ENCODE measurements at places on chromosomes 11 and 22.

DNA sequence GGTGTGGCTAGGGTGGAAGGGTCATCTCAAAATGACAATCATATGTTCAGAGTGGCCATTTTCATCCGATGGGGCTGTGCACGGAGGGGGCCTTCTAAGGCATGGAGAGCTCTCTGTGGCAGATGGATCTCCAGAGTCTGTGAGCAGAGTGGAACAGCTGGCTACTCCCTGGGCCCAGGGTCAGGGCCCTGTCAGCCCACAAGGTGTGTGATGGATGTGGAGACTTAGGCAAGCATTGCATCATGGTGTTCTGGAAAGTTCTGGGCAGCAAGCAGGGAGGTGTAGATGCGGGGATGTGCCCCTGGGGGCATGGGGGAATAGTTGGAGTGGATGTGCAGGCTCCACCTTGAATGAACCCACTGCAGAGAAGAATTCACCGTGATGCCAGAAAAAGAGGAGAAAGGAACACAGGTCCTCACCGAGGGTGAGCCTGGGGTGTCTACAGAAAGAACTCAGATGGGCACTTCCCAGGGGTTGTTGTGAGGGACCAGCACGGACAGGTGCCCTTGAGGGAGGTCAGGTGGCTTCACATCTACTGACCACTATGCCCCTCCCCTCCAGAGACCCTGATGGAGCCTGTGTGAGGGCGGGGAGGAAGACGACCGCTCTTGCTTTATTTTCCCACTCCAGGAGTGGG, 51.1 kb downstream of the CHRDL2 start:
- peak; percentile 2 for DNase-seq

- no peak for DNase-seq
Measured at GRCh38 chr22:26324150-26324549, 104.9 kb upstream of the ASPHD2 start.

GRCh38 chr11:29628609-29629008, 388.2 kb downstream of the KCNA4 start:
- DNase-seq, result no peak

DNA sequence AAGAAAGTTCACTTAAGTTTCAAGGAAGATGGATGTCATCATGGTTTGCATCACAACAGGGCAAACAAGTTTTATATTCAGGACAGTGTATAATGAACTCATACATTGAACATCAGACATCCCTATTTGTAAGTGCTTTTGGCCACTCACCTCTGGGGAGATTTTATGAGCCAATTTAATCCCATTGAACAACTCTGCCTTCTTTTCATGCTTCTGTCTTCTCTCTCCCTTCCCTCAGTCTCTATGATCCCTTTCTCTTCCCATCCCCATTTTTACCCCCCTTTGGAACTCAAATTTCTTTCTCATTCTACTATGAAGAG, 234.3 kb upstream of the POU2AF2 start:
- no peak for DNase-seq

DNA sequence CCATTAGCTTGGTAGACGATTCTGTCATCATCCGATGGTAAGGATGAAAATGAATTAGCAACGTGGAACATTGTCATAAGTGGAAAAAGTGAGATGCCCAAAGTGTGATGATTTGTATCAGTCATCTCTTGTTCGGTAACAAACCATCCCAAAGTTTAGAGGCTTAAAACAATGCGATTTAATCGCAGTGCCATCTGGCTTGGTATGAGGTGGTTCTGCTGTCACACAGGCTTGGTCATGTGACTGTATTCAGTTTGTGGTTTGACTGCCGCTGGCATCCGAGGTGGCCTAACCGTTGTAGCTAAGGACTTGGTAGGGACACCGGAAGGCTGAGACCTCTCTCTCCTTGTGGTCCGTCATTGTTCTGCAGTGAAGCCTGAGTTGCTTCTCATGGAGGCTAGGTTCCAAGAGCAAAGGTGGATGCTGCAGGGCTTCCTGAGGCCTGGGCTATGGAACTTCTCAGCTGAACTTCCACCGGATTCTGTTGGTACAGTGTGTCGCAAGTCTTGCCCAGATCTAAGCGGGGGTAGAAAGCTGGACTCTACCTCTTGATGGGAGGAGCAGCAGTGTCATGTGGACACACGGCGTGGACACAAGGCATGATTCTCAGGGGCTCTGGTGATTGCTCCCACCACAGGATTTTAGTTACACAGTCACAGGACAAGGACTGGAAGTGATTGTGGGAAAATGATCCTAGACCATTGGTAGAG, 36.3 kb downstream of the BCR start:
- DNase-seq, result no peak

DNA sequence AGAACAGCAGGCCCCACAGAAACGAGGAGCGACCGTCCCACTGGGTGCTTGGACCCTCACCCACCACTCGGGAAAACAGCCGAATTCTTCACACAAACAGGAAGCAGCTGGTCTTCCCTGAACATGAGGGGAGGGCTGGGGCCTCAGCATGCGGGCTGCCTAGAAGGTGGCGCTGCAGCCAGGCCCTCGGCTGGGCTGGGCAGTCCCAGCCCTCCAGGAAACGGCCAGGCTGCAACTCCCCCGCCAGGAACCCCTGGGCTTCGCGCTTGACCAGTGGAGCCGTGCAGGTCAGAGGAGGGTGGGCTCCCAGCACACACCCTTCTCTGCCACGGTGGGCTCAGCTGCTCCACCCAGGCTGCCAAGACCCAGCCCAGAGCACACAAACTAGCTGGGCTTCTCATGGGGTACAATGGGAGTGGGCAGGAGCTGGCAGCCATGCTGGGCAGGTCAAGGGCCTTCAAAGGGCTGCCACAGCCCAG, 29.6 kb downstream of the IGF2 start:
- peak; percentile 40 for DNase-seq

- no peak for DNase-seq
Measured at GRCh38 chr11:27603376-27603990, 96.8 kb downstream of the BDNF start.

DNA sequence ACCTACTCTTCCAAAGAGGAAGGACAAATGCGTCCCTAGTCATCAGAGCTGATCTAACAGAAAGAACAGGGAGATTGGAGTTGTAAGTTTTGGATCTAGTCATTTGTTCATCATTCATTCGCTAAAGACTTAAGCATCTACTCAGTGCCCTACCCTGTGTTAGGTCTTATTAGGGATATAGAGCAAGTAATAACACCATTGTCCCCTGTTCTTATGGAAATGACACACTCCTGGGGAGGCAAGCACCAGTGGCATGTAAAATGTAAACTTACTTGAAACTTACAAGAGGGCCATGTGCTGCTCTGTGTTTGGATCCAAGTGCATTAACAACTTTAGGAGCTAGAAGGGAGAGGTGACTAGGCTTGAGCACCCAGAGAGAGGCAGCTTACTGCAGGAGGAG, 61.9 kb downstream of the P4HA3 start:
- no peak for DNase-seq

DNA sequence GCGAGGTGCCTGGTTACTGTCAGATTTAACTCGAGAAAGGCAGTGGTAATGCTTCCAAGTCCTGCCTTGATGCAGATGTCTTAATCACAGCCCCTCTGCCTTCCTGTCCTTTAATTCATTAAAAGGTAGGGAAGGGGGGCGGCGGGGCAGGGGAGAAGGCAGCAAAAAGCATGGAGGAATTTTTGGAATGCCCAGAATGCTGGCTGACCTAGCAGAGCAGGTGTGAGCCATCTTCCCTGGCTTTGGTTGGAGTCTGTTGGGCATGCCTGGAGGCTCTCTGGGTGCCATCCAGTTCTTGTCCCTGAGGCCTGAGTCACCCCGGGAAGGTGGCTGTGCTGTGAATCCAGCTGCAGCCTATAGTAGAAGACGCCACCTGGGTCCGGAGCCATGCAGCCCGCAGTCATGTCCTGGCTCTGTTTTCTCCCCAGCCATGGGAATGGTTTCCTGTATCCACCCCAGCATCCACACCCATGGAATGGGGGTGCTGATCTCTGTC, 15.6 kb downstream of the KIAA1671 start:
- peak; percentile 29 for DNase-seq

DNA sequence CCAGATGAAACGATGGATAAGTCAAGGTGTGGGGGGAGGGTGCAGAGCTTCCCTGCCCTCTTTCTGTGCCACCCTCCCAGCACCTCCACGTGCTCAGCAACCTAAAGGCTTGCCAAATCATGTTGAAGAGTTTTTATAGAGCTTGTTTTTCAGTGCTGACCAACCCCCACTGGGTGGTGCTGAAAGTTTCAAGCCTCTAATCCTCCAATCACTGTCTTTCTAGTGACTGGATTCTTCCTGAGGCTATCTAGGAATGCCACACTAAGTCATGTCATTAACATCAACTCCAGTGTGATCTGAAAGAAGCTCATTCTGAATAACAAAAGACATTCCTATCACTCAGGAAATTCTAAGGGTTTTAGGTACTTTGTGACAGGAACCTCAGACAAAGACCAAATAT, 382.6 kb downstream of the DYNC2H1 start:
- DNase-seq, result no peak

- no peak for DNase-seq
Measured at GRCh38 chr11:94910270-94910669, 63.1 kb downstream of the CWC15 start.

DNA sequence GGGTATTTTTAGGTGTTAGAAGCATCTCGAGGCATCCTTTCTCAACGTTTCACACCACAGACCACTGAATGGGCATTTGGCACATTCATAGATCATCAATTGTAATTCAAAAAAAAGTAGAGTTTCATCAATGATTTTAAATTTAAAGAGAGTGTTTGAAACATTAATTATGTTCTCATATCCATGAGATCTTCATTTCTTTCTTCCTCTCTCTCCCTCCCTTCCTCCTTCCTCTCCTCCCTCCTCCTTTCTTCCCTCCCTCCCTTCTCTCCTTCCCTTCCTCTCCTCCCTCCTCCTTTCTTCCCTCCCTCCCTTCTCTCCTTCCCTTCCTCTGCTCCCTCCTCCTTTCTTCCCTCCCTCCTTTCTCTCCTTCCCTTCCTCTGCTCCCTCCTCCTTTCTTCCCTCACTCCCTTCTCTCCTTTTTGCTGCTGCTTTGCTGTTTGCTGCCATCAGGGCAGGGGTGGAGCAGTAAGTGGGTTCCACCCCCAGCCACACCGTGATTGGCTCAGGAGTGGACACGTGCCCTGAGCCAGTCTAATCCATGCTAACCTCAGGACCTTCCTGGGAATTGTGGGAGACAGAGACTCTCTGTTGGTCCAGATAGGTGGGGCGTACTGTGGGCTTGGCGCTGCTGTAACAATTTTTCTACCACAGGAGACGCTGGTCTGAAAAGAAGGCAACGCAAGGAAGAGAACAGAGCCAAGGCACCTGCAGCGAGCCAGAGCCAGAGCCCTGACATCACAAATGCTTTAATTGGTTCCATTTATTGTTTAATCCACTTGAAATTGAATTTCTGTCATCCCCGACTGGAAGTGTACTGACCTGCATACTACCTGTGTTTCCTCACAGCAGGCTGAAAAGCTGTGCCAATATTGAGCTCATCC, 33.7 kb upstream of the APOBEC3A start:
- peak; percentile 66 for DNase-seq

DNA sequence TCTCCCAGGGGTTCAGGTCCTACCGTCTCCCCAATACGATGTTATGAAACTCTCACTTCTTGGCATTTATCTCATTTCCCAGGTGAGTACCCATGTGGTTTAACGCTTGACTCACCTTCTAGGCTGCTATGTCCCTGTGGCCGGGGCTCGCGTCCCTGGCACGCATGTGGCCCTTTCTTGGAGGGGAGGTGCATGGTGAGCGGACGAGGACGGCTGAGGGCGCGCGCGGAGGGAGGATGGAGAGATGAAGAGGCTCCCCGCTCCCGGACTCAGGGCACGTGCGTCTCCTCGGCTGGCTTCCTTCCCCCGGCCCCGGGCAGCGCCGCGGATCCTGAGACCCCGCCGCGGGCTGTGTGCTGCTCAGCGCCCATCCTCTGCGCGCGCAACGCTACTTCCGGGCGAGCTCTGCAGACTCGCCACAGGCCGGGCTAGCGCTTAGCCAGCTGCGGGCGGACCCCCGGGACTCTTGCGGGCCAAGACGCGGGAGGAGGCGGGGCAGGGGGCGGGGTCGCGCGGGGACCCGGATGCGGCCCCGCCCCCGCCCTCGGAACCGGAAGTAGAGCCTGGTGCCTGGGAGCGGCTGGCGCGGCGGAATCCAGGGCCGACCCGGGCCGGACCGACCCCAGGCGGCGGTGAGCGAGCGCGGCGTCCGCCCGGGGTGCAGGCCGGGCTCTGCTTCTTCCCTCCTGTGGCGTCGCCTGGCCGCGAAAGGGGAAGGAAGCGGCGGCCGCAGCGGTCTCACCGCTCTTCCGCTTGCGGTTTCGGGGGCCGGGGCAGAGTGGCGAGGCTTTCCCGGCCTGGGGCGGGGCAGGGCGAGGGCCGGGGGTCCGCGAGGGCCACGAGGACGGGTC, at the start of gene CTTN:
TSS of gene CTTN (plus strand) at position 547 of the 851 bp plus-strand sequence. CDS start 8,769 bp downstream, outside the sequence.
- DNase-seq, result peak; percentile 90

- no peak for DNase-seq
Measured at GRCh38 chr11:45817191-45817590, 12.2 kb downstream of the SLC35C1 start.

DNA sequence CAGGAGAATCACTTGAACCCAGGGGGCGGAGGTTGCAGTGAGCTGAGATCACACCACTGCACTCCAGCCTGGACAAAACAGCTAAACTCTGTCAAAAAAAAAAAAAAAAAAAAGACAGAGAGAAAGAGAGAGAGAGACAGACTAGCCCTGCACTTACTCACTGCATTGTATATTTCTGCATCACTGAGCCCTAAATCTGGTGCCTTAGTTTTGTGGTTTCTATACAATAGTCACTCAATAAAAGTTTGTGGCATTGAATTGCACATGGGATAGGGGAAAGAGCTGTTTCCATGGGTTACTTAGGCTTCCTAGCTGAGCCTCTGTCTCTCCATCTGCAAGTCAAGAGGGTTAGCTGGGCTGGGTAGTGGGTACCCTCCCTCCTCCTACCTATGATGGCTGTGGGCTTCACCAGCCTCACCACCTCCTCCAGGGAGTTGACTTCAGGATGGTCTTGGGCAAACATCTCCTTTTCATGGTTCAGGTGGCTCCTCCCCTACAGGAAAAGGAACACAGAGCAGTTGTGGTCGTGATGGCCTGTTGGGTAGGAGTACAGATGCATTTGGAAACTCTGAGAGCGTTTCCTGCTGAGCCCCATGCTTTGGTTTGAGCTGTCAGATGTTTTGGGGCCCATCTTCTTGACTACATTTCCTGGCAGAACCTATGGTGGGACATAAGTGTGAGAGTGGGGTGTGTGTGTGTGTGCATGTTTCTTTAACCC, 73.2 kb downstream of the CCDC81 start:
- no peak for DNase-seq

- DNase-seq, result no peak
Measured at GRCh38 chr11:21892736-21893564, 299.9 kb upstream of the ANO5 start.

DNA sequence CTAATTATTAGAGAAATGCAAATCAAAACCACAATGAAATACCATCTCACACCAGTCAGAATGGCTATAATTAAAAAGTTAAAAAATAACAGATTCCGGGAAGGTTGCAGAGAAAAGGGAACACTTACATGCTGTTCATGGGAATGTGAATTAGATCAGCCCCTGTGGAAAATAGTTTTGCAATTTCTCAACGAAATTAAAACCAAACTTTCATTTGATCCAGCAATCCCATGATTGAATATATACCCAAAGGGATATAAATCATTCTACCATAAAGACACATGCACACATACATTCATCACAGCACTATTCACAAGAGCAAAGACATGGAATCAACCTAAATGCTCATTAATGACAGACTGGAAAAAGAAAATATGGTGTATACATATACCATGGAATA, 32.5 kb downstream of the NOX4 start:
- DNase-seq, result no peak

- DNase-seq, result peak; percentile 18
Measured at GRCh38 chr11:116513894-116514293, 258.9 kb downstream of the BUD13 start.

GRCh38 chr11:42319921-42320320, 860.5 kb upstream of the LRRC4C start:
- no peak for DNase-seq

- no peak for DNase-seq
Measured at GRCh38 chr11:77036398-77036797, 2.2 kb downstream of the B3GNT6 start.

All from heart right ventricle (tissue), 16 donors.